ENCODE measurements at places on chromosomes 1 and 21.

GRCh38 chr1:201318504-201319340 is 35.4 kb downstream of the PKP1 start:
- DNase-seq: no peak

- DNase-seq: no peak
Measured at GRCh38 chr21:37281993-37282392, 14.9 kb upstream of the VPS26C start.

DNA sequence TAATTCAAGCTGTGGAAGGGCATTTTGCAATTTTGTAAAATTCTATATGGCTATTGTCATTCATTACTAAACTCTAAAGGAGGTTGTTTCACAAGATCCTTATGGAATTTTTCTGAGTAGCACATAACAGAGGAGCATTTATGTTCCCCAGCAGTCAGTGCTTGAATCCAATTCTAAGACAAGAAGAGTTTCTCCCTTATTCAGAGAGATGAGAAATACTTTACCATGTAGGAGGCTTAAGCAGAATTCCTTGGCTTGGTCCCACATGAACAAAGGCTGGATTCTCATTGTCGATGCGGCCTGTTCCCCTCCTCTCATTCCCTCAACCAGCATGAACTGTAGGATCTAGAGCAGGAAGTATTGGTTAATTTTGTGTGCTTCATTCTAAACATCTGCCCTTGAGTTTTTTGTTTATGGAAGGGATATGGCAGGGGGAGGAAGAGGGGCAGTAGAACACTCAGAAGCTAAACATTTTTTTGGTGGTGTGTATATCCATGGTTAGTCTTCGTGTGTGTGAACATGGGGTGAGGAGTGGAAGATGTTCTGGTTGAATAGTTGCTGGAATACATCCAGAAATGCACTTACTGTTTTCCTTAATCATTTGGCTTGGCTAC is 74.3 kb downstream of the LAMC1 start:
- no peak for DNase-seq

GRCh38 chr21:21286170-21286798 is 288.1 kb downstream of the NCAM2 start:
- no peak for DNase-seq

- no peak for DNase-seq
Measured at GRCh38 chr1:42096554-42096953, 56.7 kb upstream of the GUCA2B start.

GRCh38 chr1:53733975-53734649 is 4.9 kb downstream of the GLIS1 start:
- DNase-seq: no peak

GRCh38 chr1:43783096-43783670 is 75.8 kb downstream of the ST3GAL3 start:
- DNase-seq: no peak

DNA sequence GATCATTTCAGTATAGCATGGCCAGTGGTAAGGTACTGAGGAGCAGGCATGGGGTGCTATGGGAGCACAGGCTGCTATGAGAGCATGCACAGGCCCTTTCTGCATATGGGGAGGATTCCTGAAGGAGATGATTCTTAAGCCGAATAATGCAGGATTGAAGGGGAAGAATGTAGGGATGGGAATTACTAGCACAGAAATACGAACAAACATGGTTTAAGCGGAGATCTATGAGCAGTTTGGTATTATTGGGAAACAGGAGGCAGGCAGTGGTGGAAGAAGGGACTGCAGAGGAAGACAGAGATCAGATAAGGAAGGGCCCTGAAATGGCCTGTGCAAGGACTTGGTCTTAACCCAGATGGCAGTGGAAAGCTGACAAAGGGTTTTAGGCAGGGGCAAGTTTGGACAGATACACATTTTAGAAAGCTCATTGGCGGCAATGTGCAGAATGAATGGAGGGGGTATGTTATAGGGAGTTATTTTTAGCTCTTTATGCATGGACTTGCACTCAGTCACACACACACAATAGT is 1.7 kb downstream of the OSCP1 start:
- no peak for DNase-seq

DNA sequence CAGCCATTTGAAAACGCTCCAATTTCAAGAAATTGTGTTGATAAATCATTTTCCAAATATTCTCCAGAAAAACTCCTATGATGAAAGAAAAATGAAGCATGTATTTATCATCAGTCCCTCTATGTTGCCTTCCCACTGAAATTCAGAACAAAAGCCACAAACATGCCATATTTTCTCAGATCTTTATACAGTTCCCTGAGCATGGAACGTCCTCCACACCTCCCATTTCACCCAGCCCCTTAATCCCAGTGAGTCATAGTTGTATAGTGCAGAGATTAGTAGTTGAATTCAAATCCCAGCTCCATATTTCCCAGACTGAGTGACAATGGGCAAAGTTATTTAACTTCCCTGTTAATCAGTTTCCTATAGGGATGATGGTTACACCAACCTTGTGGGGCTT is 20.6 kb upstream of the NPL start:
- no peak for DNase-seq

GRCh38 chr1:70458131-70458530 is 47.1 kb downstream of the CTH start:
- no peak for DNase-seq

DNA sequence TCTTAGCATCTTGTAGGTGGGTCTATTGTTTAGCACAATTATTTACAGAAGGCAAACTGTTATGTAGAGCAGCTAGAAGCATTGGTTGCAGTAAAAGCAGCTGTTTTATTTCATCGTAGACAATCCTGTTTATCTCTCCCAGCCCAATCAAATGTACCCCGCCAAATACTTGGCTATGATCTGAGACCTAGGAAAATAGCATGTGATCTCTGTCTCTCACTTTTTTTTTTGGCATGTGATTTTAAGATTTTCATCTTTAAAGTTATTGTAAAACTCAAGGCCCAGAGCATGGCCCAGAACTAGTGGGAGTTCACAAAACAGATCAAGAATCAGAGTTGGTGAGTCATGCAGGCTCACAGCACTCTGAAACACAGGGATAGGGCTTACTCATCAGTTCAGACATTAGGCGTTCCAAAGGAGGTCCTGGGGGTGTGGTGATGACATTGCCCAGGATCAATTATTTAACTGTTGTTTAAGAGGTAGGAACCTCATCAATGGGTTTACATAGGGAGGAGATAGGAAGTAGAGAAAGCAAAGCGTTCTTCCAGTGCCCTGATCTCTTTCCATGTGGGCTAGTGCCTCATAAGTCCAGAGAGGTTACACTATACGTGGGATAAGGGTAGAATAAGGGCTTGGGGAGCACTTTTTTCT is 40.2 kb downstream of the TBX19 start:
- DNase-seq: no peak

DNA sequence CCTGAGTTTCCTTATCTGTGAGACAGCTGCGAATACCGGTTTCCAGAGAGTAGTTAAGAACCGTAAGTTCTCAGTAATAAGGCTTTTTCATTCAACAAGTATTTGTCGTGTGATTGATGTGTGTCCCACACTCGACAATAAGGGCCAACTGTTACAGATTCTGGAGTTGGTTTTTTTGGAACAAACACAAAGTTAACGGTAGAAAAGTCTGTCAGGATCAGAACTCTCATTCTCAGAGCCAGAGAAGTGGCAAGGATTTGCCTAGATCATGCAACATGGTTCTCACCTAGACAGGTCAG is 837 bp downstream of the NUDC start:
- DNase-seq: no peak

- no peak for DNase-seq
Measured at GRCh38 chr1:171032822-171033702, 57.6 kb upstream of the FMO3 start.

- DNase-seq: no peak
Measured at GRCh38 chr1:164380893-164381292, 178.1 kb upstream of the PBX1 start.

- DNase-seq: no peak
Measured at GRCh38 chr1:202162418-202163280, 2.2 kb upstream of the PTPN7 start.

DNA sequence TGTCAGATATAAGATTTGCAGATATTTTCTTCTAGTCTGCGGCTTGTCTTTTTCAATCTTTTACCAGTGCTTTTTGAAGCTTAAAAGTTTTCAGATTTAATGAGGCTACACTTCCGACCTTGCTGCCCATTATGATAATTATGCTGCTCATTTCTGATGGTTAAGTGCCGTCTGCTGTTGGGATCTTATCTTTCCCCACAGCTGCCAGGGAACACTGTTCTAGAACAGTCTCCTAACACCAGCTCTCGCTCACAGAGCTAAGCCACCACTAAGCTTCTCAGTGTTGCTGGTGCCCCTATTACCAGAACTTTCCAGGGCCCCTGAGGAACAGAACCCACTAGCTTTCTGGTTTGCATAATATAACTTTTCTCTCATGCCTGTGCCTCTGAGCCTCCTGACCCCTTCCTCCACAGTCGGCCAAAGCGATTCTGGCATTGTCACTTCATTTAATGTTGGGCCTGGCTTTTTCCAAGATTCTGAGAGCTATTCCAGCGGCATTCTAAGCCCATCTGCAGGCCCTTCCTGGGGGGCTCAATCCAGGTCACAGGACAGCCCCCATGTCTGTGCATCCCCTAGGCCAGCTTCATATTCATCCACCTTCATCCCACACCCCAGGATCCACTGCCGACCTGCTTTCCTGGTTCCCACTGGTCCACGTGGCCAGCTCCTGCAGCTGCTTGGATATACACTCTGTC is 237.0 kb downstream of the PTPRU start:
- DNase-seq: no peak

DNA sequence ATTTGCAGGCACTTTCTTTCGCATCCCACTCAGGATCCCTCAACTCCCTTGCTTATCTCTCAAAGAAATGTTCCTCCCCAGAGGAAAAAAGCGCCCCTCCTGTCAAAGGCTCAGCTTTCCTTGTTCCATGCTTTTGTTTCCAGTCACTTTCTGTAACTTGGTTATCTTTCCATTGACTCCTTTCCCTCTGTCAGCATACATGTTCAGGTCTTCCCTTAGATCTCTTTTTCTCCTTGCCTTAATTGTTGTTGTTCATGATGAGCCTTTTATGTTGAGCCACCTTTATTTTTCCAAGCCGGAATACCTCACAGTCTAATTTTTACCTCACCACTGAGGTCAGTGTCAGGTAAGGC is 46.5 kb upstream of the PODN start:
- DNase-seq: no peak

DNA sequence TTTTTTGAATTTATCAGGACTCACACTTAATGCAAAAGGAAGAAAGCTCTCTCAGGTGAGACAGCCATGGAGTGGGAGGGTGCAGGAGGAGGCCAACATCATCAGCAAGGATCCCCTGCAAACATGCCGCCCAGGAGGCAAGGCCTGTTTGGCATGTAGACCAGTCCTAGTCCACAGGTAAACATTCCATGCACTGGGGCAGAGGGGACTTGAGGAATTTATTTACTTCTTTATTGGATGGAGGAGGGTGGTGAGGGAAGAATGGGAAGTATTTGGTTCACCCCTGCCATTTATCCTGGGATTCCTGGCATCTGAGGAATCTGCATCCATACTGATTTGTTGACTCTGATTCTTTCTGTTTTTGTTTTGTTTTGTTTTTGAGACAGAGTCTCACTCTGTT is 1.5 kb upstream of the UQCRHL start:
- DNase-seq: no peak

Measured in activated T-cell treated with anti-CD3 and anti-CD28 coated beads for 4 hours (primary cell).